ENCODE measurements at places on chromosomes 11 and 22.

- no peak for DNase-seq
Observed at GRCh38 chr11:71204294-71204693, 48.1 kb downstream of the SHANK2 start.

DNA sequence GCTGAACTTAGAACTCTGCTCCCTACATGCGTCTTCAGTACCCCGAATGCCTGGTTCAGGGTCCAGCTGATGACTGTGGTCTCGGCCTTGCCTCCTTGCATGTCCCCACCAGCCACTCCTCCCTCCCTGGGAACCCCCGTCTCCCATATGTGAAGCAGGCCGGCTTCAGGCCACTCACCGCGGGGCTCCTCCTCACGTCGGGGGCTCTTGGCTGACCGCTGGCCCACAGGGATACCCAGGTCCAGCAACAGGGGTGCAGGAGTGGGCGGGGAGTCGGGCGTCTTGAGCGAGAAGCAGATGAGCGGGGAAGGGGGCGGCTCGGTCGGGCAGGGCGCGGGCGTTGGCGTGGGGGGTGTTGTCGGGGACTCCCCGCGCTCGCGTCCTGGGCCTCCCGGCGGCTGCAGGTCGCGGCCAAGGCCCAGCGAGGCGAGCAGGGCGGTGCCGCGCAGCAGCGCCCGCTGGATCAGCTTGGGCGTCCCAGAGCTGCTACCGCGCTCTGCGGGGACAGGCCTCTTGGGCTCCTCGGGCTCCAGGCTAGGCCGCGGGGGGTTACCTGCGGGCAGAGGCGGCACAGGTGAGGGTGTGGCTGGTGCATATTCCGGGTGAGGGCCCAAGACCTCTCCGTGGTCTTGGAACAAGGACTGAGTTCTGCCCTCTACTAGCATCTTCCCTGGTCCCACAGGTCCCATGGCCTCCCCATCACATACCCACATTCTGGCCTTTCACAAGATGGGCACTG is 3.8 kb upstream of the KCNK7 start:
- DNase-seq: no peak

- DNase-seq: no peak
Observed at GRCh38 chr11:13445588-13445987, 17.4 kb downstream of the BTBD10 start.

DNA sequence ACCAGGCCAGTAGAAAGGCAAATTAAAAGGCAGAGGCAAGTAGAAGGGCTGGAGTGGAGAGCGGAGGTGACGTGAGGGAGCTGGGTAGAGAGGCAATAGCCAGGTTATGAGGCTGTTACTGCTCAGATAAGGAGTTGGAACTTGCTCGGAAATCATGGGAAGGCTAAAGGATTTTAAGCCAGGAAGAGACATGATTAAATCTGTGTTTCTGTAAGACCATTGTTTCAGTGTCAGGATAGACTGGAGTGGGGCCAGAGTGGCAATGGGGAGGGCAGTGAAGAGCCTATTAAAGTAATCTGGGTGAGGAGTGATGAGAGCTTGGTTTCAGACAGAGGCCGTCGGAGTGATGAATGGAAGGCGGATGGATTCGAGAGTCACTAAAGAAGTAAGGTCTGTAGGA is 39.0 kb downstream of the GRAMD1B start:
- DNase-seq: no peak

DNA sequence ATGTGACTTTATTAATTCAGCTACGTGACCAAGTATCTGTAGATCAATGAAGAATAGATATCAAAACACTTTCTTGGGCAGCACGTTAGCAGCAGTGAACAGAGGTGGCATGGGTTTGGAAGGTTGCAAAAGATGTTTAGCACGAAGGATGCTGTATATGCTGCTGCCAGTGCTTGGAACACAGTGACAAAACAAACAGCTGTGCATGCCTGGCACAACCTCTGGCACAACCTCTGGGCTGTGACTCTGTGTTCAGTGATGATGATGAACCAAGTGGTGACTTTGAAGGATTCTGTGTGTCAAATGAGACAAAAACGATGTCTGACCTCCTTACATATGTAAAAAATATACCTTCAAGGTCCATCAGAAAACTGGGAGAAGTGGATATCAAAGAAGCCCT is 104.7 kb downstream of the TBC1D22A start:
- DNase-seq: no peak
